ENCODE measurements at places on chromosomes 4 and X.

DNA sequence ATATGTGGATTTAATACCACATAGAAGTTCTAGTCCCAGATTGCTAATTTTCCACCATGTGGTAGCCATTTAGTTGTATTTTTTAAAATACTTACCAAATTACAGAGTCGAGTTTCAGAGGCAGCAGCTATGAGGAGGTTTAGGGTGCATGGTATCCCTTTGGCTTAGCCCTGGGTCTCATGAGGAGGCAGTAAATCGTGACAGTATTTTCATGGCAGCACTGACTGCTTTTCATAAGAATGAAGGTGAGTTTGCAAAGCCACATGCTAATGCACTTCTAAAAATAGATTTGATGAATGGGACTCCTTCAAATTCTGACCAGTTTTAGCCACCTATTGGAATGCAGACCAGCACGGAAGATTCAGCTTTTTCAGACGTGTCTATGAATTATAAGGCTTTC is 114.0 kb upstream of the FRG1 start:
- no peak for DNase-seq

GRCh38 chrX:20378233-20378920 is 111.7 kb upstream of the RPS6KA3 start:
- peak; percentile 31 for DNase-seq

DNA sequence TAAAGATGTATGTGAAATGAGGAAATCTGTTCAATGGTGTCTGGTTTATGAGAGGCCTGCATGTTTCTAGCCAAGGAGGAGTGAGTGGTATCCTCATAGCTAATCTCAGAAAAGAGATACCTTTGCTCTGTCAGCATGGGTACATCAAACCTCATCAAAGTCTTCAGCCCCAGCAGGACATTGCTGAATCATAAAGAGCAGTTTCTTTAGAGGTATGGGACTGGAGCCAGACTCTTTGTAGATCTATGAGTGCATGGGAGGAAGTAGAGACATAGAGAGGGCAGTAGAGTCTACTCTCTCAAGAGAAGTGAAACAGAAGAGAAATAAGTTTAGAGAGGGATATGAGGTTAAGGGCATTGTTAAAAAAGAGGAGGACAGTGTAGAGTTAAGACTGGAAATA is 1950.9 kb downstream of the ARAP2 start:
- DNase-seq: no peak

DNA sequence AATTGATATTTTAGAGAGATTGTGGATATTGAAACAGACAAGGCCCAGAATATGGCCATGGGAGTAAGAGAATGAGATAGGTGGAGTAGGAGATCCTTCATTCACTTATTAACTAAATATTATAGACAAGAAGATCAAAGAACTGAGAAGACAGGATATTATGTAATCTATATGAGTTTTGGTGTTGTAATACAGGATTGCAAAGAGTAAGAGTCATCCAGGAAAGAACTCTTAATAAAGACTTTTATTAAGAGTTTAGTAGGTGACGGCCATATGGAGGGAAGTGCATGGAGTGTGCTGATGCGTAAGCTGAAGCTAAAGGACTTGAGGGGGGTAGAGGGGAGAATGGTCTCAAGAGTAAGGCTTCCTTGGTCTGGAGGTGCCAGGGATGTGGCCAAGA is 153.7 kb downstream of the VEGFC start:
- no peak for DNase-seq

DNA sequence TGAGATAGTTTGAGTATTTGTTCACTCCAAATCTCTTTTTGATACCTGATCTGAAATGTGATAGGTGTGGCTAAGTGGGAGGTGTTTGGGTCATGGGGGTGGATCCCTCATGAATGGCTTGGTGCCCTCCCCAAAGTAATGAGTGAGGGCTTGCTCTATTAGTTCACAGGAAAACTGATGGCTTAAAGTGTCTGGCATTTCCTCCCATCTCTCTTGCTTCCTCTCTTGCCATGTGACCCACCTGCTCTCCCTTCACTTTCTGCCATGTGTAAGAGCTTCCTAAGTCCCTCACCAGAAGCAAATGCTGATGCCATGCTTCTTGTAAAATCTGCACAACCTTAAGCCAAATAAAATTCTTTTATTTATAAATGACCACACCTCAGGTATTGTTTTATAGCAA is 61.1 kb downstream of the MAD2L1 start:
- no peak for DNase-seq

DNA sequence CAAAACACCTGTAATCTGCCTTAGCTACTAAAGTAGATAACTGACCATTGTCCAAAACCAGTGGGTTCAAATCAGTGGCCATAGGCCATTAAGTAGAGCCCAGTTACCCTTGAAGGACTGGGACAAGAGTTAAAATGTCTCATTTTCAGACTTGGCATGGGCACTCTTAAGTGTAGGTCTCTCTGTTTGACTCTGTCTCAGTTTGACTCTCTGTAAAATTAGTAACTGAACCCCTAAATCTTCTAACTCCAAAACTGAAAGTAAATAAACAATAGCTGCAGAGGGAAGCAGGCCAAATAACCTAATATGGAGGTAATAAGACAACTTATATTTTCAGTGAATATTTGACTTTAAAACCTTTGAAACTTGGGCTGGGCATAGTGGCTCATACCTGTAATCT is 89.1 kb downstream of the SLC16A2 start:
- no peak for DNase-seq

DNA sequence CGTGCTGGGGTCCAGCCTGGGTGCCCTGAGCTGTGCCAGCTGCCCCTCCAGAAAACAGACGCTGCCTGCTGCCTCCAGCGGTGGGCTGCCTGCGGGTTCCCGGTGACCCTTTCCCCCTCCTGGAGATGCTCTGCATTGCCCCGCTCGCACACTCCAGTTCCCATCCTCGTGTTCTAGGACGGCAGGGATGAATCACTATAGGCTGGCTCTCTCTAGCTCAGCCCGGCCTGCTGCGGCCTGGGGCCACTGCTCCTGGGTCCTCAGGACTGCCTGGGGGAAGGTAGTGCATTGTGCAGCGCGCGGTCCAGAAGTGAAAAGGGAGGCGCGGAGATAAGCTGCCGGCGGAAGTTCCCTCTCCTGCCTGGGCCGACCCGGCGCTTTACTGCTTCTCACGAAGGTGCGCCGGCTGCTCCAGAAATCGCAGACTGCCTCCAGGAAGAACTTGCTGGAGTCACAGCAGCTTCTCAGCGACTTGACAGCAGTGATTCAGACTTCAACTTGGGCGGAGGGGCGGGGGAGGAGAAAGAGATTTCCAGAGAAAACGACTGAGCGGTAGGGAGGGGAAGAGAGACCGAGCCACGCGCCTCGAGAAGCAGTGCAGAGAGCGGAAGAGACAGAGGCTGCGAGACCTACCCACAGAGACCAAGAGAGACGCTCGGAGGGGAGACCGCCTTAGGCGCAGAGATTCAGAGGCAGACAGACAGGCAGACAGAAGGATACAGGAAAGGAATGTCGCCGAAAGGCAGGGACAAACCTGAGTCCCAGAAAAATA is 6.7 kb upstream of the MSX1 start:
- peak; percentile 31 for DNase-seq

DNA sequence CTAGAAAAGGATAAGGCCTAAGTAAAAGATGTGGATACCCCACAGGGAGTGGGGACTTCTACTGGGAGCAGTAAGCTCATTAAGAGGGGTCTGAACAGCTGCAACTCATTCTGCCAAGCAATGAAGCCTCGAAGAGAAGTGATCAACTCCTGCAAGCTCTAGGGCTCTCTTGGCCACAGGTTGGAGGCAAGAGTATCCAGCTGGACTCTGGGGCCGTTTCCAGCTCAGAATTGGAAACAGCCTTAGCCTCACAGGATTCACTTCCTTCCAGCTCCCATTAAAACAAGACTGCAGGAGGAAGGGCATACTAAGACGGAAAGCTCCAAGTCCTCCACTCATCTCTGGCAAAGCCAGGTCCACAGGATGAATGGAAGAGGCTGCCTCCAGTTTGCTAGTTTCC is 126.3 kb downstream of the ATG4A start:
- DNase-seq: no peak

DNA sequence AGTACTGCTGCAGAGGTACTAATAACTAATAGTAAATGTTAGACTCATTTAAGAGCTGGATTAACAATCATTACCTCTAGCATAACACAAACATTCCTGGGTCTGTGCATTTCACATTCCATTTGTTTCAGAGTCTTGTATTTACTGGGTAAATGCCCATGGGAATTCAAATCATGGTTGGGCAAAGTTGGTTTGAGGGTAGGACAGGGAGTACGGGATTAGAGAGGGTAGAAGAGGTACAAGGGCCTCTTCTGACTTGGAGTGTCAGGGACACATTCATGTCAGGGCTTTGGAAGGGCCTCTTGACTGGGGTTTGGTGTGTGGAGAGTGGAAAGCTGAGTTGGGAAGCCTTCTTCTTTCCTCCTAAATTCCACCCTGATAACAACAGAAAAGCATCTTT is 65.9 kb downstream of the WWC2 start:
- DNase-seq: no peak

DNA sequence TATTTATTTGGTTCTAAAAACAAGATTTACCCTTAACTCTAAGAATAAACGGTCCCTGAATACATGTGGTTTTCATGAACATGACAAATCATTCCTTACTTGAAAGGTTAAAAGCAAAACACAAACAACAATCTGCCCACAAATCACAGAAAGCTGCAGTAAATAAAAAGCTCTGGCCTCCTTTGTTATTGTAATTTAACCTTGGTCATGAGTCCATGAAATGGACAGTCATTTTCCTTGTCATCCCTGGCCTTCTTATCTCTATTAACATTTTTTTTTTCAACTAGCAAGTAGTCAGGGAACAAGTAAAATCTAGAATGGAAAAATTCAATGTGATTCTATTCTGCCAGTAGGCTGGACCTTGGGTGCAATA is 92.7 kb downstream of the SCD5 start:
- no peak for DNase-seq

DNA sequence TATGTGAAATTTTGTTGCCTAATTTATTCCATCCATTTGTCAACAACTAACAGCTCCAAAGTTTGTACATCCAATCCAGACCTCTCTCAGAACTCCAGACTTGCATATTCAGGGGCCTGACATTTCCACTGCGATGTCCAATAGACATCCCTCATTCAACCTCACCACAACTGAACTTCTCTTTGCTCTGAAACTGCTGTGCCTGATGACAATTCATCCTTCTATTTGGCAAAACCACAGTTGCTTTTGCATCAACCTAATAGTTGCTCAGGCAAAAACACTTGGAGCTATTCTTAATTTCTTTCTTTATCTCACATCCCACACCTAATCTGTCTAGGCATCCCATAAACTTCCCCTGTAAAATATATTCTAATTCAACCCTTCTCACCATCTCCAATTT is 56.5 kb downstream of the ANTXR2 start:
- DNase-seq: no peak

DNA sequence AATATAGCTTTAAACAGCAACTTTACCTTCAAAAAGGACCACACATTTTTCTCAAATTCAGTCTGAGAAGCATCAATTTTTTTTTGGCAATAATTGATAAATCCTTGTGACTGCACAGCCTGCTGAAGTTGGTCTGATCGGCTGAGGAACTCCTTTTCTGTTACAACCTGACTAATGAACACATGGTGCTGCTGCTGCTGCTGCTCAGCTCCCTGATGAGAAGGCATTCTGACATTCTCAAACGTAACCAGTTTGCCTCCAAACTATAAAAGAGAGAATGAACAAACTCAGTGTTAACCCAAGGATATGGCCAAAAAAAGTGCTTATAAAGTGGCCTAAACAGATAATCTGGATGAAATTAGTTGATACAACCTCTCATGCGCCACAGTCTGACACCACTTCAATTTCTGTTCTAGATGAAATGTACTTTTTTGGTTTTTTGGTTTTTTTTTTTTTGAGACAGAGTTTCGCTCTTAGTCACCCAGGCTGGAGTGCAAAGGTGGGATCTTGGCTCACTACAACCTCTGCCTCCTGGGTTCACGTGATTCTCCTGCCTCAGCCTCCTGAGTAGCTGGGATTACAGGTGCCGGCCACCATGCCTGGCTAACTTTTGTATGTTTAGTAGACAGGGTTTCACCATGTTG is 26.5 kb downstream of the SEC31A start:
- no peak for DNase-seq

- no peak for DNase-seq
Observed at GRCh38 chrX:123475068-123475724, 257.7 kb downstream of the THOC2 start.

DNA sequence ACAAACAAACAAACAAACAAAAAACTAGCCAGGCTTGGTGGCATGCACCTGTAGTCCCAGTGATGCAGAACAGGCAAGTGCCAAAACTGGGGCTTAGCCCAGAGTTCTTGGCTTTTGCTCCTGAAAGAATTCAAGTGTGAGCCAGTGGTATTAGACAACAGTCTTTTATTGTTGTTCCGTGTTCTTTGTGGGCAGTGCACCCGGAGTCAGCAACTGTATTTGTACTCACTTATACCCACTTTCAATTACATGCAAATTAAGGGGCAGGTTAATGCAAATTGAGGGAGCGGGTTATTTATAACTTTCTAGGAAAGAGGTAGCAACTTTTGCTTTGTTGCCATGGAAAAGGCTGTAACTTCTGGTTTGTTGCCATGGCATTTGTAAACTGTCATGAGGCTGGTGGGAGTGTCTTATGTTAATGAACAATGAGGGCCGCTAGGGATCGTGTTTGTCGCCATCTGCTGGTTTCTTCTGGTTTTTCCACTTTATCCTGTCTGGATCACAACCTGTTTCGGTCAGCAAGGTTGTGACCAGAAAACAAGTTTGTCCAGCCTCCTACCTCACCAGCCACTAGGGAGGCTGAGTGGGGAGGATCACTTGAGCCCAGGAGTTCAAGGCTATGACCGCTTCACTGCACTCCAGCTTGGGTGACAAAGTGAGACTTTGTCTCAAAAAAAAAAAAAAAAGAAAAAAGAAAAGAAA is 88.8 kb upstream of the ESX1 start:
- peak; percentile 32 for DNase-seq

GRCh38 chr4:145797278-145797677 is 117.3 kb downstream of the C4orf51 start:
- no peak for DNase-seq

GRCh38 chr4:159757499-159757898 is 654.6 kb downstream of the RAPGEF2 start:
- DNase-seq: no peak

- DNase-seq: no peak
Observed at GRCh38 chr4:184163813-184164212, 53.9 kb downstream of the ENPP6 start.

DNA sequence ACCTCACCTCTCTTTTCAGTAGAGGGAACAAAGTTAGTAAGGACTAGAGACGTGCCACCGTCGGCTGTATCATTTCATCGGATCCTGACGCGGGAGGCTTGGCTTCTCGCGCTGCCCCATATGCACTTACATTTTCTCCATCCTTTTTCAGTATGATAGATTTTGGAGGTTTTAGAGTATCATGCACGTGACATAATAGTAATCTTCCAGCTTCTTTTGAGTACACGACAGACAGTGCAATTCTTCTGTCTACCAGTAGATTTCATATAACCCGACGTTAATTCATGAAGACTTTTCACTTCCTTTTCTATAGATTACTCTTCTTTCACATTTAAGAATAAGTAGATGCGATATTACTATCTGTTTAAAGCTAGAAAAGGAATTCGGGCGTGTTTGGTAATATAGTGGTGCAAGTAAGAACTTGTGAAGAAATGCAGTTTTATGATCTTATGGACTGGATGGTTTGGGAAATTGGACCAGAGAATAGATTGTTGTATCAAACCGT is 1.0 kb downstream of the CDS1 start:
- DNase-seq: no peak

Data from activated CD4-positive, CD25-positive, alpha-beta regulatory T cell treated with anti-CD3 and anti-CD28 coated beads, Interleukin-2, amount 50 U/mL, for 72 hours (primary cell).